ENCODE measurements at places on chromosomes 5 and 9. TPM values are rescaled to one million over a fixed set of nuclear protein-coding genes. Genes with fewer than 3 reads are reported as not detected.

The SLC45A2 gene
- not detected for polyA plus RNA-seq

The SPINK13 gene
- not detected for polyA plus RNA-seq

The SH2D3C gene
- 218 TPM for polyA plus RNA-seq

The NKD2 gene
- polyA plus RNA-seq = 0.03 TPM

The GGTA1 gene
- not detected for polyA plus RNA-seq

The UGT3A1 gene
- not detected for polyA plus RNA-seq

The DOCK8 gene
- polyA plus RNA-seq = 0.54 TPM

Measured in endothelial cell of umbilical vein (primary cell).